Activated CD4-positive, alpha-beta T cell treated with anti-CD3 and anti-CD28 coated beads, Interleukin-2, amount 50 U/mL, for 24 hours (primary cell): ENCODE measurements at places on chromosomes 6 and 20.

- no peak for DNase-seq
Observed at GRCh38 chr6:10558565-10558964, 37.4 kb downstream of the GCNT2 start.

DNA sequence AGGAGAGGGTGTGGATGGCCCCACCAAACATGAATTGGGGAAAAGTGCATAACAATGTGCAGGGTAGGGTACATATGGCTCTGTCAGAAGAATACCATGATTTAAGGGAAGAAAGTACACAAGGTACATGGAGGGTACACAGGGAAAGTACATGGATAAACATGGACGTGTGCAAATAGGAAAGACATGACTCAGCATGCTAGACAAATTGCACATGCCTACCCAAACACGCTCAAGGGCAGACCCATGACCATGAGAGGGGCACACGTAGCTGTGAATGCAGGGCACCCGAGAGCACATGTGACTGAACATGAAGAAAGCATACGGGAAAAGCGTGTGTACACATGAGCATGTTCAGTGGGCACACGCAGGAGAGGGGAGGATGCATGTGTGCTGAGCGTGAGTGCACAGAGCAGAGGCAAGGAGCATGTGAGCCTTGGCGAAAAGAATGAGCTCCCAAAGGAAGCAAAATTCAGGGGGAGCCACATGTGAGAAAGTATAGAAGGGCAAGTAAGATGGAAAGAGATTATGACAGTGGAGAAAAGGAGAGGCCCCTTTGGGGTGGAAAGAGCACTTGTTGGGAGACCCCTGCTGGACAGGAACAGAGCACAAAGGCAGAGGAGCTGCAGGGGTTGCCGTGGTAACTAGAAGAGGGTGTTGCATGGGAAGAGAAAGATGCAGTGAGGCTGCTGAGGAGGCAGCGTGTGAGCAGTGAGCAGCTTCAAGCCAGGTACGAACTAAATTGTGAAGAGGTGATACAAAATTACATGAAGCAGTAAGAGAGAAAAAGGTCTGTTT, 17.8 kb downstream of the OR2H2 start:
- no peak for DNase-seq

GRCh38 chr6:163437466-163437865, 22.9 kb downstream of the QKI start:
- DNase-seq = no peak

GRCh38 chr6:68651011-68651985, 16.2 kb downstream of the ADGRB3 start:
- no peak for DNase-seq

GRCh38 chr20:59631751-59632540, 27.6 kb downstream of the PHACTR3 start:
- DNase-seq = no peak
